ENCODE measurements at places on chromosomes 7 and 10.

DNA sequence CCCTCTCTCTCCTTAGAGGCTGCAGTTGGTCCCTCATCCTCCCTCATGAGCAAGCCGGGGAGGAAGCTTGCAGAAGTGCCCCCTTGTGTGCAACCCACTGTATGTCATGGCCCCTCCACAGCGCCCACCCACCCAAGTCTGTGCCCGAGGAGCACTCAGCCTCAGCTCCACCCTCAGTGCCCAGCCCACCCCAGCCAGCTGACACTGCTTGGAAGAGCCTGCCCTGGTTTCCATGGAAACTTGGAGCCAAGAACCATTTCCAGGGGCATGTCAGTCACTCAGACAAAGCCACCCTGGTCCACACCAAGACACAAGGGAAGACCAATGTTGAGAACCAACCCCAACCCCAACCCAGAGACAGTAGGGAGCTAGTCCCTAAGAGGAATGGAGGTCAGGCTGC is 79.5 kb downstream of the PAX2 start:
- DNase-seq, result no peak

GRCh38 chr10:58593008-58593407 is 80.3 kb downstream of the BICC1 start:
- DNase-seq, result no peak

DNA sequence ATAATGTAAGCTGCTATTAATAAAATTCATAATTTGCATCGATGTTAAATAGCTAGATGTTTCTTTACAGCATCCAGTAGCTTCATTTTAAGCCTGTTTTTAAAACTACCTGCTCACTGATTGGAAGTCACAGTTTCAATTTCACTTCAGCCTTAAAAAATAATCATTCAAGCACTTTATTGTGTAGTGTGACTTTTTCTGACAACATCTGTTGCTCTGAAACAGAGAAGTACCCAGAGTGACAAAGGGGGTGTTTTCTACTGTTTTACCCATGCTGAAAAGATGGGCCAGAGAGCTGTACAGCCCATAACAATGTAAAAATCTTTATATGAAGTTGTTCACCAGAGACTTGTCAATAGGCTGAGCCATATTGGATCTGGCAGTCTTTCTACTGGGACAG is 437.2 kb downstream of the MDFIC start:
- DNase-seq, result no peak

GRCh38 chr7:31323101-31323500 is 17.4 kb downstream of the NEUROD6 start:
- DNase-seq, result no peak

DNA sequence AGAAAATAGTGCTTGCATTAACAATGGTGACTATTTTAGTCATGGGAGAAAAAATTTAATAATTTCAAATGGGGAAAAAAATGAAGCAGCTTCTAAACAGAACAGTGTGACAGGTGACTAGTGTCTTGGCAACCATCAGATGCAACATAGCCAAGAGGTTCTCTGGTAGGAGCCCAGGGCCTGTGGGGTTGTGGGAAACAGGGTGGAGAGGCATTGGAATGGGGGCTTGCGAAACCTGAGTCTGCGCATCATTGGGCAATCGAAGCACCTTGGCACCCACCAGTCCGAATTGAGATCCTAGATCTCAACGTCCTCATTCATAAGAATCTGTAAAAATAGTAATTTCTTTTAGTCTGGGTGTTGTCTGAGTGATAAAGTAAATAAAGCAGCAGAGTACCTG is 19.2 kb upstream of the PARD3 start:
- no peak for DNase-seq
